Lower leg skin (tissue), 4 donors: ENCODE measurements at places on chromosomes 16 and 17.
A peak's percentile ranks its signal among the peaks of the same experiment; 100 is the strongest.

GRCh38 chr17:63316100-63316499, 130.0 kb downstream of the CYB561 start:
- no peak for DNase-seq

- no peak for DNase-seq
Observed at GRCh38 chr16:53458635-53459034, 24.4 kb downstream of the RBL2 start.

DNA sequence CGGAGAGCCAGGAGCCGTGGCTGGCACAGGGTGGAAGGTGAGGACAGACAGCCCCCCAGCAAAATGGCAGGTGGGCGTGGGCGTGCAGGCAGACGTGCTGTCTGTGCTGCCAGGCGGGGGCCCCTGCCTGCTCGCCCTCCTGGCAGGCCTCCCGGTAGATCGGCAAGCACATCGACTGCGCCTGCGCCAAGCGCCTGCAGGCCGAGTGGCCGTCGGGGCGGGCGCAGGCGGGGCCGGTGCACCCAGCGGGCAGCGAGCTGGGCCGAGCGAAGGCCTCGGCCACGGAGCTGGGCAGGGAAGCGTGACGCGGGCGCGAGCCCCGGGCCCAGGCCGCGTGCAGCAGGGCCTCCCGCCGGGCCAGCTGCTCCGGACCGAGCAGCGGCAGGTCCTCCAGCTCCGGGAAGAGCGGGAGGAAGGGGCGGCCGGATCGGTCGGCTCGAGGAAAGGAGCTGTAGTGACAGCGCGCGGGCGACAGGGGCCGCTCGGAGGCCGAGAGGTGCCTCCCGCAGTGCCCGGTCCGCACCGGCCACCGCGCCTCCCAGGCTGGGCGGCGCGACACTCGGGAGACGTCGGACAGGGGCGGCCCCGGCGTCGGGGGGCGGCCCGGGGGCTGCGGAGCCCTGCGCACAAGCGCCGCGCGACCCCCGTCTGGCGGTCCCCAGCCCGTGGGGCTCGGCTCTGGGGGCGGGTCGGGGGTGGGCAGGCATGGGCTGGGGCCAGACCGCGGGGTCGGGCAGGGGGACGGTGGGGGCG, 16.9 kb downstream of the GRIN2C start:
- no peak for DNase-seq

DNA sequence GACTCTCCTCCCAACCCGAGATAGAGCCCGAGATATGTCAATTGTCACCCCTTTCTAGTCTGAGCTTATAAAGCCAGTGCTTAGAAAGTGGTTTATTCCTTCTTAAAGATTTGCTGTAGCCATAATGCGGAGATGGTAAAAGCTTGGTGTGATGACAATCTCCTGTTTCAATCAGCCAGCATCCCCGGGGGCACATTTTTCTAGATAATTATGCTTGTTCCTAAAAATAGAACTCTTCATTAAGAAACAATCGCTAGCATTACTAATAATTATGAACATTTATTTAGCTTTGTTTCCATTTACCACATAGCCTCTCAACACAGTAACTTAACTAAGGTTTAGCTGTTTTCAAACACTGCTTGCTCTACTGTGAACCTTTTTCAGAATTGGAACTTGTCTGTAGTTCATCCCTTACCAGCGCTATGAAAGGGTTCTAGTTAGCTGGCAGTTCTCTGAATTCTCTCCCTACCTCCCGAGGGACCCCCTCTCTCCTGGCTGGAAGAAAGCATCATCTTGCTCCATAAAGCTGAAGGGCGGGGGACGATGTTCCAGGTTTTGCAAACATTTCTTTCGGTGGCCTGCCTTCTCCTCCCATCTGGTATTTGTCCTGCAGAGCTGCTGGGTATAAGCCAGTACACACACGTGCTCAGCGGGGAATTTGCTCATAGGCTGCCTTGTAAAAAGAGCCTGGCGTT, 922 bp upstream of the MRPL58 start:
- peak; percentile 92 for DNase-seq

GRCh38 chr17:48202959-48203358, 95.4 kb downstream of the SNX11 start:
- DNase-seq, result no peak

- no peak for DNase-seq
Observed at GRCh38 chr16:9661336-9662017, 520.8 kb downstream of the GRIN2A start.

GRCh38 chr16:67645397-67646121, 615 bp downstream of the CARMIL2 start:
- no peak for DNase-seq

GRCh38 chr16:3358871-3359270, 3.2 kb downstream of the OR2C1 start:
- no peak for DNase-seq

GRCh38 chr17:56125830-56126819, 27.1 kb upstream of the ANKFN1 start:
- no peak for DNase-seq

GRCh38 chr16:73052576-73052975, 4.6 kb upstream of the ZFHX3 start:
- DNase-seq, result no peak

DNA sequence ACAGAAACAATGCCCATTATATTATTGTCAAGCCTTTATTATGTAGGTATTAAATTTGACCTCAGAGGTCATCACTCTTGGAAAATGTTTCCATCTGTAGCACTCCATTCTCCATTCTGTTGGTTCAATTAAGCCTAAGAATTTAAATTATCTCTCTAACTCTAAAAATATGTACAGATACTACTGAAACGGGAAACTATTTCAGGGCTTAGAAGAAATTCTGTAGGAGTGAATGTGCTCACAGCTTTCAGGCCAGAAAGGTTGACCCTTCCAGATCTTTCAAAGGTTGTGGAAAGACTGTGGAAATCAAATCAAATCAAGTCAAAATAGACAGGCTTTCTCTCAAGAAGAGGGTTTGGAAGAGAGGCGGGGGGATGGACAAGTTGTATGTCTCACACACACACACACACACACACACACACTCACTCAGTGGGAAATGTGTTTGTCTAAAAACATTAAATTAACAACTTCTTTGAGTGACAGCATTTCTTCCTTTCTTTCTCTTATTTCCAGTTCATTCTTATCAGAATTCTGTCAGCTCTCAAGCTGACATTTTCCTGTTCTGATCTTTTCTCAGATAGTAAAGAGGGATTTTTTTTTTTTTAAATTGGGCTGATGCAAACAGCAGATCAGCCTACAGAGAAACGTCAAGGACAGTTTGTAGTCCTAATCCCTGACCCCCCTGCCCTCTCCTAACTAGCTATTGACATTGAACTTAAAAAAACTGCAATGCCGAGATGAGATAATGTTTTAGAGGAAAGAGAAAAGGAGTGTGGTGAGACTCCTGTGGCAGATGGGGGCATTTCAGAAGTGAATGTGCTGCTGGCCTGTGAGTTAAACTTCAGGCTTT, 139.0 kb upstream of the ZFHX3 start:
- no peak for DNase-seq

- DNase-seq, result peak; percentile 92
Observed at GRCh38 chr16:30786936-30787612, at the start of gene ZNF629. ZNF629 (minus strand) TSS chr16:30787205; CDS start chr16:30784482, 2,723 bp downstream.

DNA sequence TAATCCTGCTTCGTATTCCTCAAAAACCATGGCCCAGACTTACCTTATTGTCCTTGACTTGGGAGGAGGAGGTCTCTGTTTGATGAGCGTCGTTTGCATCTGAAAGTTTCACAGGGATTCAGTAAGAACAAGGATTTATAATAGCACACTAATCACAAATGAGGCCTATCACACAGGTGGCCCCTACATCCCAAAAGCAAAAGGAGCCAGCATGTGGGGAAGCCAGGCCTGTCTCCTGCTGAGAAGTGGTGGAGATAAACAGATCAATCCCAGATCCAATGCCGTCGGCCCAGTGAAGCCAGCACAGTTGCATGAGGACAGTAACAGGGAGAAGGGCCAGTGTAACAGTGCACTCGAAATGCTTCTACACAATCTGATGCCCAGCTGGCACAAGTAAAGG, 13.3 kb upstream of the EVPL start:
- no peak for DNase-seq

DNA sequence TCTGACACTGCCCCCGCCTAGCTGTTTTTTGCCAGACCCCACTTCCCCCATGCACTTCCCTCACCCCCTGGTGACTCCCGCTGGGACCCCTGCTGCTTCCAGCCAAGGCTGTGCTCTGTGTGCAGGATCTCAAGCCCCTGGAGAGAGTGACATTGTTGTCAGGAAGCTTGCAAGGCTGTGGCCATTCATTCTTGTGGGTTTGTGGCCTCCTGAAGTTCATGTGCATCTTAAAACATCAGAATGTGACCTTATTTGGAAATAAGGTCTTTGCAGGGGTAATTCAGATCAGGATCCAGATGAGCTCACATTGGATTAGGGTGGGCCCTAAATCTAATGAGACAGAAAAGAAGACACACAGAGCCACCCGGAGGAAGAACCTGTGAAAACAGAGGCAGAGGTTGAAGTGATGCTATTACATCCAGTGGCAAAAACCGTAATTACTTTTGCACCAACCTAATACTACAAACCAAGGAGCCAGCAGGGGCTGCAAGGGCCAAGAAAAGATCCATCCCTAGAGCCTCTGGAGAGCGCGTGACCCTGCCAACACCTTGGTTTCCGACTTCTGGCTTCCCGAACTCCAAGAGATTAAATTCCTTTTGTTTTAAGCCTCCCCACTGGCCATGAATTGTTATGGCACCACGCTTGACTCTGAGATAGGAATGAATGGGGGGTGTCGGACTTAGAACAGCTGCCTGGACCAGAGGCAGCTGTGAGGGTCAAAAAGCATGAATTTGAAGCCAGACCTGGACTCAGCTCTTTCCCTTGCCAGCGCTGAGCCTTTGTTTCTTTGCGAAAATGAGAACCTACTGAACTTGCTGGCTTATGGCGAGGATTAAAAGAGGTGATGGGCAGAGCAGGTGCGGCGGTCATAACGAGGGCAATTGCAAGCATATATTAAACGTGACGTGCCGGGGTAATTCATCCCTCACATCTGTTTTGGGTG, 75.5 kb downstream of the BMERB1 start:
- no peak for DNase-seq

DNA sequence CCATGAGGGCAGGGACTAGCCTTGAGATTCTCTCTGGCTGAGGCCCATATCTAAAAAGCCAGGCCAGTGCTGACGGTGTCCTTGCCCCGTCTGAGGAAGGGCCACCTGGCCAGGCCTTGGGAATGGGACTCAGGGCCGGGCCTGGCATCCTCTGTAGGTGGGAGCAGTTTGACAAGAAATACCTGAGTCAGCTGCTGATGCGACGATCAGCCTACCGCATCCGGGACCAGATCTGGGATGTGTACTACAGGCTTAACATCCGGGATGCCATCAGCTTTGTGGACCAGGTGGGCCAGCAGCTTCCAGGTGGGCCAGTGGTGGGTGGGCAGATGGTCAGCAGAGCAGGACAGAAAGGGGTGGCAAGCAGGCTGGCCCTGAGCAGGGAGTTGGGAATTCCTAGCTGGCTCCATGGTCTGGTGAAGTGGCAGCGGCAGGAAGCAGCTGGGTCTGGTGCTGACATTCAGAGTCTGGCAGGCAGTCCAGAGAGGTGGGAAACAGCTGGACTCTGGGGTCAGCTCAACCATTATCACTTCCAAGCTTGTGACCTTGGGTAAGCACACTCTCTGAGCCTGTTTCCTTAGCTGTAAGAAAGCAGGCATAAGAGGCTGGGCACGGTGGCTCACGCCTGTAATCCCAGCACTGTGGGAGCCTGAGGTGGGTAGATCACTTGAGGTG, 9.5 kb downstream of the SLC9A5 start:
- no peak for DNase-seq

DNA sequence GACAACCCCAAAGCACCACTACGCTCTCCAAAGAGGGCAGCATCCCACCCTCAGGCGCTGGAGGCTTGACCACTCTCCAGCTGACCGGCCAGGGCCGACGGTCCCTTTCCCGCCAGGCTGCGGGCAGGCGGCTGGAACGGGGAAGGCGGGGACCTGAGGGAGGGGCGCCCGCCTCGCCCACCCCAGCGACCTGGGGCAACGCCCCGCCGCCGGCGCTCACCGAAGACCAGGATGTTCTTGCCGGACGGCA, 431 bp downstream of the DYNC1LI2 start:
- DNase-seq, result no peak

GRCh38 chr17:38980490-38981217, 13.5 kb upstream of the FBXO47 start:
- DNase-seq, result no peak

GRCh38 chr16:62353355-62353754, 317.1 kb upstream of the CDH8 start:
- no peak for DNase-seq

DNA sequence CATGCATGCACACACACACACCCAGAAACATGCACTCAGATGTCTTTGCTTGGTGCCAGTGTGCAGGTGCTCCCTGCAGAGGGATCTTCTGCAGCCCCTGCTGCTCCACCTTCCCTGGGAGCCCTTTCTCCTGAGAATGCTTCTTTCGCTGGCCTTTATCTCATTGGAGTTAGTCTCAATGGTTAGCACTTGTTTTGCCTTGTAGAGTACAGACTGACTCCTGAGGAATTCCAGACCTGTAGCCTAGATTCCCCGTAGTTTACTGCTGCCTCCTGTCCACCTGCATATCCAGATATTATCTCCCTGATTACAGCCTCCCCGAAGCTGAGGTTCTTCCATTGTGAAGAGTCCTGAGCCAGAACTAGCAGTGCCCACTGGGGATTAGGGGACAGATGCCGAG, 3.1 kb upstream of the KRT12 start:
- DNase-seq, result no peak

- DNase-seq, result no peak
Observed at GRCh38 chr16:67990018-67990386, 9.3 kb downstream of the DPEP2 start.

DNA sequence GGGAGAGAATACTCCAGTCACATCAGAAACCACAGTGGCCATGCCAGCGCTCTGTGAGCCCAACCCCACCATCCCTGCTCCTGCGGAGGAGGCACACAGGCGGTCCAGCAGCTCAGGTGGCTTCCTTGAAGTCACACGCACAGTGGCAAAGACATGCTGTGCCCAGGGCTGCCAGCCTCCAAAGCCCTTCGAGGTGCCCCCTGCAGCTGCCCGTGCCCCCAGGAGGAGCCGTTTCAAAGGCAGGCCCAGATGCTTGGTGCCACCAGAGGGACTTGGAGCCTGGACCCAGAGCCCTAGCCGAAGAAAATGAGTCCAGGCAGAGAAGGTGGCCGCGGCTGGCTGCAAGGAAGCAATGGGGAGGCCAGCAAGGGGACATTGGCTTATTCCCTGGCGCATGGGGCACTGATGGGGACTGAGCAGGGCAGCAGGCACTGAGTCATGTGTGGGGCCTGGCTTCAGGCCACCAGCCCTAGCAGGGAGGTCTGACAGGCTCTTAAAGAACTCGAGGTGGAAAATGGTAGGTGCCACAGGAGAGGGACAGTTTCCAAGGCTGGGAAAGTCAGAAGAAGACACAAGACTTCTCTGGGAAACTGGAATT, 17.2 kb upstream of the CACNG1 start:
- DNase-seq, result no peak
